Neural crest cell (in vitro differentiated cells): ENCODE measurements at places on chromosomes 7 and 10. TPM values are rescaled to one million over a fixed set of nuclear protein-coding genes. Genes with fewer than 3 reads are reported as not detected.

DNA sequence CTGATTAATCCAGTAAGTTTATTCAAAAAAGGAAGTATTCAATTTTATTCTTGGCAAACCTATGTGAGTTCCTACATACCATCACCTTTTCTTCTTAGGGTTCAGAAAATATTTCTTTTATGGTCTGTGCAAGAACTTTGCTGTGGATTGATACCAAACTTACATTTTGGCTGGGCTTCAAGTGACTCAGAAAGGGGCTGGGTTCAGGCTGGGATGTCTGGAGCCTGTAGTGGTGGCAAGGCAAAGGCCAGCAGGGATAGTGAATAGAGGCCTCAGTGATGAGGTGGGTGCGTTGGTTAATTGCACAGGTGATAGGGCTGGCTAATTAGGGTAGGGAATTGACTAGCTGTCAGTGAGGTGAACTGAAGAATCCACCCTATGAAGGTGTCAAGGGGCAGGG, 40.2 kb upstream of the ATXN7L1 start:
- H3K27ac ChIP-seq, result no peak overlapping the region
- peaks cover 8% of the 10 kb centered on the region for H3K4me1 ChIP-seq
- H3K36me3 ChIP-seq, result peaks cover 23% of the 10 kb centered on the region
- no peak for DNase-seq
- no peak overlapping the region for H3K4me3 ChIP-seq

DNA sequence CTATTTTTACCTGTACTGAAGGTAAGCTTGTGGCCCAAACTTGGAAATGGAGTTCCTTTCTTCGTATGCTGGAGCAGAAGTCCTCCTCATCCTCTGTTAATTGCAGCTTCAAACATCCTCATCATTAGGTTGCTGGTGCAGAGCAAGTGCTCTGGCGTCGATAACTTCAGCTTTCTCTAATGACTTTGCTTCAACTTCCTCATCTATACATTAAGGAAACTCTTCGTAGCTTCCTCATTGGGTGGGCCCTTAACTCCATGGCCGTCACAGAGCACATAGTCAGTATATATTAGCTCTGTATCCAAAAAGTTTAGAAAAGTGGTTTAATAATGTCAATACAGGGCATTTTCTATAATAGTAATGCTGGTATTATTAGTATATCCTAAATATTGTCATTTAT, 447.7 kb downstream of the SUGCT start:
- no peak overlapping the region for H3K27ac ChIP-seq
- no peaks in the 10 kb centered on the region for H3K36me3 ChIP-seq
- H3K4me3 ChIP-seq, result no peak overlapping the region
- peaks cover 4% of the 10 kb centered on the region for H3K4me1 ChIP-seq
- no peak for DNase-seq

DNA sequence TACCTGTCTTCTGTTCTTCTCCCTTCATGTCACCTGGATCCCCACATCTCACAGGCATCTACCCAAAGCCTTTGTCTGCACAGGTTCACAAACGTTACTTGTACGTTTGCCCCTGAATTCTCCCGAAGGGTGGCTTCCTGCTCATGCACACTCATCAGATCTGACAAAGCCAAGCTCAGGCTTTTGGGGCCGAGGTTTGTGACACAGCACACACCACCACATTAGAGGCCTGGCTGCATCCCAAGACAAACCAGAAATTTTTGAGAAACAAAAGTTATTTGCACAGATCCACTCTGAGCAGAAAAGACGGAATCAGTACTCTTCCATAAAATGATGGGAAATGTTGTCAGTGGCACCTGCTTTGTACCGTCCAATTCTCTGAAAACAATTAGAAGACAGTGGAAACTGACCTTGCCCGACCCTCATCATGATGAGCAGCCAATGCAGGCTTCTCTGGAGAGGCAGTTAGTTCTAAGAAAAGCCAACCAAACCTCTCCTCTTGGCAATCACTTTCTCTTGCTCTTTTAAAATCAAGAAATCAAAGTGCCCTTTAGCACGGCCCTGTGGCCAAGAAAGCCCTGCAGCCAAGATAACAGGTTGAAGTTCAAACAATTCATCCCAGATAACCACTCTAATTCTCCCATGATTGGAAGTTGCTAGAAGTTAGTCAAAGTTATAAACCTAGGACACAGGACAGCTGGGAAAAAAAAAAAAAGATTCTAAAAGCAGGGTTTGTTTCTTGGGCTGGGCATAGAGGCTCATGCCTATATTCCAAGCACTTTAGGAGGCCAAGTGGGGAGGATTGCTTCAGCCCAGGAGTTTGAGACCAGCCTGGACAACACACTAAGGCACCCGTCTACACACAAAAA, 13.6 kb upstream of the SVIL start:
- peaks cover 26% of the 10 kb centered on the region for H3K36me3 ChIP-seq
- DNase-seq, result no peak
- H3K27me3 ChIP-seq, result no peaks in the 10 kb centered on the region
- H3K4me3 ChIP-seq, result no peak overlapping the region
- H3K27ac ChIP-seq, result peak overlapping the region; percentile 44

Gene CRHR2
- 0.18 TPM in 1 of 2 replicates, not detected in the other for total RNA-seq
